ENCODE measurements at places on chromosomes 2 and 18.

GRCh38 chr2:219944866-219945265, 317.4 kb downstream of the SLC4A3 start:
- no peak for DNase-seq

- DNase-seq, result no peak
Measured at GRCh38 chr18:72470391-72470790, 73.8 kb downstream of the CBLN2 start.

DNA sequence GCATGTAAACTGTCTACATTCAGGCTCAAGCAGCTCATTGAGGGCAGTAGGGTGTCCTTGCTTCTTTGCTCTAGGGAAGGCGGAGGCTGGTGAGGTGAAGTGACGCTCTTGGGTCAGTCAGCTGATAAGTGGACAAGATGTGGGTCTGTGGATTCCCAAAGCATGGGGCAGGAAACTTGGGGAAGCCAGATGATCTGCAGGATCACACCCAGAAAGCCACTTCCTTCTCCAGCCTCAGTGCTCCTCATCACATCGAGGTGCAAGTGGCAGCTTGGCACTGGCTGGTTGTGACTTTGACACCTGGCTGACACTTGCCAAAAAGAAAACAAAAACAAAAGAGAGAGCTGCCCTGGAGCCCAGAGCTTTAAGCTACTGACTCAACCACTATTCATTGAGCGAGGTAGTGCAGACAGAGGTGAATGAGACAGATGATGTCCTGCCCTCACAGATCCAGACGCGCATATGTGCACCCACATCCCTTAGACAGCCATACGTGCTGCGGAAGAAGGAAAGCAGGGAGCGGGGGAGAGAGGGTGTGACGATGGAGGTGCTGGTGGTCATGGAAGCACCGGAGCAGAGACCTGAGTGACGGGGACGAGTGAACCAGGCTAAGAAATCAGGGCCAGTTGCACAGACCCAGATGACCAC, 3.1 kb upstream of the CIB4 start:
- DNase-seq, result no peak

GRCh38 chr2:19349911-19350677, 8.3 kb downstream of the OSR1 start:
- no peak for DNase-seq

- no peak for DNase-seq
Measured at GRCh38 chr2:80168037-80168436, 136.5 kb downstream of the LRRTM1 start.

DNA sequence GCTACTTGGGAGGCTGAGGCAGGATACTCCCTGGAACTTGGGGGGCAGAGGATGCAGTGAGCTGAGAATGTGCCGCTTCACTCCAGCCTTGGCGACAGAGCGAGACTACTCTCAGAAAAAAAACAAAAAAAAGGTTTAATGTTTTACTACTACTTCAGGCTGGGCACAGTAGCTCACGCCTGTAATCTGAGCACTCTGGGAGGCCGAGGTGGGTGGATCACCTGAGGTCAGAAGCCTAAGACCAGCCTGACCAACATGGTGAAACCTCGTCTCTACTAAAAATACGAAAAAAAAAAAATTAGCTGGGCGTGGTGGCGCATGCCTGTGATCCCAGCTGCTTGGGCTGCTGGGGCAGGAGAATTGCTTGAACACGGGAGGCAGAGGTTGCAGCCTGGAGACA, 75.7 kb upstream of the ATIC start:
- no peak for DNase-seq

GRCh38 chr2:2719015-2719414, 387.9 kb upstream of the MYT1L start:
- no peak for DNase-seq

DNA sequence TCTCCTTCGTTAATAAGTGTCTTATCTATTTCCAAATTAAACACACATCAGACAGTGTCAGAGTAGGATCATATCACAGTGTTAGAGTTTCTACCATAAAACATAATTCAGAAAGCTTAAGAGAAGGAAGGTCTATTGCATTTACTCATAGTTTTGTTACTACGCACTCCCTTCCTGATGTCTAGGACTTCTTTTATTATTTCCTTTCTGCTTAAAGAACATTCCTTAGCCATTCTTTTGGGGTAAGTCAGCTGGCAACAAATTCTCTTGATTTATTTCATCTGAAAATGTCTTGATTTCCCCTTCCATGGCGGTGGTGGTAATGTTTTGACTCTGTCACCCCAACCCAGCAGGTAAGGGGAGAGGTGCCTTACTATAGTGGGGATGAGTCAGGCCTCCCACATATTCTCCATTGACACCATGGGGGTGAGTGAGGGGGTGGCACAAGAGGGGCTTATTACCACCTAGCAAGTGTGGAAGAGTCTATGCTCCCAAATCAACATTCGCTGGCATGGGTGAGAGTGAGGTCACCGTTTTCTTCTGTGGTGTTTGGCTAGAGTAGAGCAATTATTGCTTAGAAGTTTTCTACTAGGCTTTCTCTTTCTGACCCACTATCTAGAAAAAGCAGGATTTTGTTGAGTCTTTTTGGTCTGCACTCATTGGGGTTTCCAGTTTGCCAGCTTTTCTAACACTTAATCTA, 29.9 kb downstream of the ABCB11 start:
- no peak for DNase-seq

GRCh38 chr2:156471762-156472161, 35.6 kb downstream of the GPD2 start:
- no peak for DNase-seq

Measured in stimulated activated CD8-positive, alpha-beta memory T cell treated with anti-CD3 and anti-CD28 coated beads, Interleukin-7, amount 100 ng/mL, for 4 hours (primary cell).